ENCODE measurements at places on chromosomes 13 and 19. TPM values are rescaled to one million over a fixed set of nuclear protein-coding genes. Genes with fewer than 3 reads are reported as not detected.
A peak's percentile ranks its signal among the peaks of the same experiment; 100 is the strongest.

GRCh38 chr19:53195265-53195903 lies 2.2 kb upstream of the ZNF665 start:
- peak; percentile 77 for DNase-seq

DNA sequence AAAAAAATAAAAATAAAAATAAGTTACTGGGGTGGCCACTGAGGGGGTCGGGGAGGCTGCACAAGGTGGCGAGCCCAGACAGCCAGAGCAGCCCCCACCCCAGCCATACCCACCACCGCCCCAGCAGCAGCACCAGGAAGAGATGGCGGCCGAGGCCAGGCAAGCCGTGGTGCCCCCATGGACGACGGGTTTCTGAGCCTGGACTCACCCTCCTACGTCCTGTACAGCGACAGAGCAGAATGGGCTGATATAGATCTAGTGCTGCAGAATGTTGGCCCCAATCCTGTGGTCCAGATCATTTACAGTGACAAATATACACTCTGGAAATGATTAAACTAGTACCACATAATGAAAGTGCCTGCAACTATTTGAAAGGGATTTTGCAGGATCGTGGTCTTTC lies 71.6 kb upstream of the ZDHHC20 start:
- DNase-seq, result no peak

Gene CGB3
- not detected for total RNA-seq

Gene ZNF135
- total RNA-seq, result 9.5 TPM

Gene PSG6
- not detected for total RNA-seq

DNA sequence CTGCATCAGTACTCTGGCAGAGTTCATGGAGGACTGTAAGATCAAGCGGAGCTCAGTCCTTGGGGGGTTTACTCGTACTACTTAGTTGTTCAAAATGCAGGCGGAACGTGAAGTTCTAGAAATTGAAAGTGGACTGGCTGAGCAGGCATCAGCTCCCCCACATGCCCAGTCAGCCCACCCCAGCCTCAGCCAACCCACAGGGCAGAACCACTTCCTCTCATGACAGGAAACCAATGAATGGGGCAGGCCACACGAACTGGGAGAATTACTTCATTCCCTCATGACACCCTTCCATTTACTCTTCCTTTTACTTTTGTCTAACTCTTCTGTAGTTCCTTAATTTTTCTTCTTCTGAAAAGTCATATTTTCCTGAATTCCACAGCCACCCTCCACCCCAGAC lies 71.9 kb downstream of the FLT1 start:
- DNase-seq, result no peak

- DNase-seq, result no peak
These were observed 1981.1 kb upstream of the PCDH20 start for GRCh38 chr13:63396746-63397145.

- no peak for DNase-seq
These were observed 72.9 kb downstream of the KDM4B start for GRCh38 chr19:5041913-5042187.

DNA sequence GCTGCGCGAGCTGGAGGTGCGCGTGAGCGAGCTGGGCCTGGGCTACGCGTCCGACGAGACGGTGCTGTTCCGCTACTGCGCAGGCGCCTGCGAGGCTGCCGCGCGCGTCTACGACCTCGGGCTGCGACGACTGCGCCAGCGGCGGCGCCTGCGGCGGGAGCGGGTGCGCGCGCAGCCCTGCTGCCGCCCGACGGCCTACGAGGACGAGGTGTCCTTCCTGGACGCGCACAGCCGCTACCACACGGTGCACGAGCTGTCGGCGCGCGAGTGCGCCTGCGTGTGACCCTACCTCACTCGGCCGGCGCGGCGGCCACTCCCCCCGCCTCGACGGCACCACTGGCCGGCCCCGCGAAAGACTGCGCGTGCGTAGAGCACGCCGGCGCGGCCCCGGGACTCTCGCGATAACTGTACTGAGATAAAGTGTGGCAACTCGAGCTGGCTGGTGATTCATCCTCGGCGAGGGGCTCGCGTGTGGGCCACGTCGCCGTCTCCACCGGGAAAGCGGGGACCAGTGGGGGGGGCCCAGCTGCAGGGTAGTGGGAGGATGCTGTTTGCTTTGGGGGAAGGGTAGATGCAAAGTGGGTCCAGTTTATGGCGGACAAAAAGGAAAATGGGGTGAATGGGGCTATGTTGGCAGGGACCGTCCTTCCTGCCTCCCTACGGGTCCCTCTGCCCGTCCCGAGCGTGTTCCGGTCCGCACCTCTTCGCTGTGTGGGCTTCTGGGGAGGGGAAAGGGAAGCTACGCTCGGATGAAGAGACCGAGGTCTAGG lies 11.4 kb downstream of the FUT6 start:
- peak; percentile 94 for DNase-seq

DNA sequence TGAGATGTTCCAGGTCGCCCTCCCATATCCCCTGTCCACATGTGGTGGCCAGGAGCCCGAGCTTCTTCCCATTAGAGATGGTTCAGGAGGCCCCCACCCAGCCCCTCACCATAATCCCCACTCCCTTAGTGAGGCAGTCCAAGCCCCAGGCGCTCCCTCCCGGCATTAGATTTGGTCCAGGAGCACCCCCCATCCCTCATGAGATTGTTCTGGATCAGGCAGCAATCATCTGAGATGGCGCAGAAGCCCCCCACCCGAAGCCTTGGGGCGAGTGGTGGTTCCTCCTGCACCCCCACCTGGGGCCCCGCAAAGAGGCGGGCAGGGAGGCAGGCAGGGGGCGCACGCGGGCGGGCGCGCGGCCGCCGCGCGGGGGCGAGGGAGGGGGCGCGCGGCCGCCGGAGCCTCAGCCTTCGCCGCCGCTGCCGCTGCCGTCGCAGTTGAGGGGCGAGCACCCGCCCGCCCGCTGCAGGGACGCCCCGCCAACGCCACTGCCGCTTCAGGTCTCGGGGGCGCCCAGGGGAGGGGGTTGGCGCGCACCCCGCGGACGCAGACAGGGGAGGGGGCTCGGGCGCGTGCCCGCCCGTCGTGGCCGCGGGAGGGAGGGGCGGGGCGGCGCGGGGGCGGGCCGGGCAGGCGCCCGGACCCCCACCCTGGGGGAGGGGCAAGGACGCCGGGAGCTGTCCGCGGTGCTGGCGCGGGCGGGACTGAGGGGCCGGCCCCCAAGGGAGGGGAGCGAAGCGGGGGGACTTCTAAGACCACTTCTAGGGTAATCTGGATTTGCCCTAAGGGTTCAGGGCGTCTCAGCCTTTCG lies 46.4 kb upstream of the SHKBP1 start:
- no peak for DNase-seq

GRCh38 chr13:66305961-66306617 lies 924.0 kb downstream of the PCDH9 start:
- DNase-seq, result no peak

Gene GRIN2D
- total RNA-seq, result 1.1 TPM

Gene PEPD
- 26.6 TPM for total RNA-seq

Gene SPRY2
- total RNA-seq, result 22.0 TPM

Gene ZNF98
- 3.7 TPM for total RNA-seq

Gene OR7C2
- not detected for total RNA-seq

Gene MCEMP1
- total RNA-seq, result 0.79 TPM

DNA sequence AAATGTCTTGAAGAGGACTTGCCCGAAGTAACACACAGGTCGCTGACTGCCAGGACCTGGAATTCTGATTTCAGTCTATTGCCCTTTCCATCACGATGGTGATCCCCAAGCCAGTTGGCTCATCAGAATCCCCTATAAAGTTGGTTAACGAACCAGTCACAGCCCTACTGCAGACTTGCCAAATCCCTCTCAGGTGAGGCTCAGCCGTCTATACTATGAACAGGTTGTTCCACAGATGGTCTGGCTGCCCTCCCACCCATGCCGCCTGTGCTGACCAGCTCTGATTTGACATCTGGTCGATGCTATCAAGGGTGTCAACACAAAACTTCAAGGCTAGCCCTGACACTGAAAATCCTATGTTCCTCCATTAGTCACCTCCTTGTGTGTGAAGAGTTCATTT lies 90.0 kb downstream of the RNASEH2B start:
- DNase-seq, result no peak

DNA sequence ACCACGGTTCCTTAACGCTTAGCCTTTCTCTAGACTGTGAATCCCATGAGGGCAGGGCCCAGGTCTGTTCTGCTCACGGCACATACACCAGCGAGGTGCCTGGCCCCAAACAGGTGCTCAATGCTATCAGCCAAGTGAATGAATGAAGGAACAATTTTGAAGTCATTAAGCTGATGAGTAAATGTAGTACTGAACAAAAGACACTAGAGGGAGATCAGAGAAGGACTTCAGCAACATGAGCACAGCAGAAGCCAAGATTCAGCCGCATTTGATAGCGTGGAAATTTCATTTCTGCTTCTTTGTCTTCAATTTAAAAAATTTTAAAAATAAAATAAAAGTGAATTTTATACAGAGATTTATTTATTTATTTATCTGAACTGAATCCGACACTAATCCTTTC lies 20.1 kb upstream of the MYO16 start:
- peak; percentile 35 for DNase-seq

Gene GJB2
- 84.7 TPM for total RNA-seq

Gene SAMD1
- total RNA-seq, result 18.1 TPM

DNA sequence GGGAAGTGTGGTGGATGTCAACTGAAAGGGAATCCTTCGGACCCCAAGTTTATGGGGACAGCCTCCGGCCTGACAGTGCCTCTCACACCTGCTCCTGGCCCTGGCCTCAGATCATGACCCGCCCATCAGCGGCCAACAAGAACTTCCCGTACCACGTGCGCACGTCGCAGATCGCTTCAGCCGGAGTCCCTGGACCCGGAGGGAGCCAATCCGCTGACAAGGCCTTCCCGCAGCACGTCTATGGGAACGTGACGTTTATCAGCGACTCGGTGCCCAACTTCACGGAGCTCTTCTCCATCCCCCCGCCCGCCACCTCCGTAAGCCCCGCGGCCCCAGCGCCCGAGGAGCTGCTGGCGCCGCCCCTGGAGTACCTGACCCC lies 2.0 kb upstream of the MEGF8 start:
- no peak for DNase-seq

- DNase-seq, result no peak
These were observed 14.7 kb downstream of the ZNF787 start for GRCh38 chr19:56106397-56106849.

Gene ERICH4
- not detected for total RNA-seq

Gene VSTM2B
- not detected for total RNA-seq

Gene FLT1
- total RNA-seq, result 22.3 TPM

- no peak for DNase-seq
These were observed 94.6 kb downstream of the ING1 start for GRCh38 chr13:110808138-110808537.

- DNase-seq, result no peak
These were observed 245.5 kb upstream of the TSHZ3 start for GRCh38 chr19:31594701-31595100.

Gene TTC9B
- total RNA-seq, result not detected

- DNase-seq, result no peak
These were observed 29.7 kb downstream of the NAXD start for GRCh38 chr13:110644892-110645521.

Gene FXYD7
- total RNA-seq, result 0.59 TPM

GRCh38 chr19:13530720-13531119 lies 24.4 kb upstream of the CACNA1A start:
- DNase-seq, result no peak

DNA sequence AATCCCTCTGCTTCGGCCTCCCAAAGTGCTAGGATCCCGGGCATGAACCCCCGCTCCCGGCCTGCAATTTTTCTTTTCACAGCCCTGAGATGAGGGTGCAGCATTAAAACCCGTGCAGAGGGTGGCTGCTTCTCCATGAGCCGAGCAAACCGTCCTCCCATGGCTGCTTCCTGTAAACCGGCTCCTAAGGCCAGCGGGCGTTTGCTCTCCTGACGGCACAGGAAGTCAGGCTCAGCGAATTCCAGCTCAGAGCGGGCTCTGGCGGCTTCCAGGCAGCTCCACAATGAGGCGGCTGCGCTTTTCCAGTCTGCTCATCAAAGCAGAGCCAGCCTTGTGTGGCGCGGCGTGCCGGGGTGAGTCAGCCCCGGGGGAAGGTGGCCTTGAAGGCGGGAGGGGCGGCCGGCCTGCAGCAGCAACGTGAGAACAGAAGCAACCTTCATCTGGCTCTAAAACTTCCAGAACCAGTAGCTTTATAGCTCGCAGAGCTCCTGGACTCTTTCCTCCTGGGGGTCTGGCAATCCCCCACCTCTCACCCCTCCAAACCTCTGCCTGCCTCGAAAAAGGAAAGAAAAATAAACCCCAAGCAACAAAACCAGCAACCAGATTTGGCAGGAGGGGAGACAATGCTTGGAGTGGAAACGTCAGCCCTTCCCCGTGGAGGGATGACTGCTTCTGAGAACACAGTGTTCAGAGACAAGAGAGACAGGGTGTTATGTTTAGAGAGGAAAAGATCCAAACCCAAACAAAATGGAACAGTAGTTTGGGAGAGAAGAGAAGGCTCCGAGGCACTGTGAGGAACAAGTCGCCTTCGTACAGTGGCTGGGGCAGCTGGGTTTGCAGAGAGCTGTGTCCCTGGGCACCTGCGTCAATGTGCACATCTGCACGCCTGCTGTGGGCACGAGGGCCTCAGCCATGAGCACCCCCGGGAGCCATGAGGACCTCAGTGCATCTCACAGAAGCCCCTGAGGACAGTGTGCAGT lies 67.8 kb downstream of the GADD45B start:
- DNase-seq, result peak; percentile 92

Gene DCAF15
- 13.5 TPM for total RNA-seq

- peak; percentile 49 for DNase-seq
These were observed 4.6 kb downstream of the POP4 start for GRCh38 chr19:29610574-29611271.

Gene OR10H3
- not detected for total RNA-seq

- no peak for DNase-seq
These were observed 294.0 kb upstream of the MIR17HG start for GRCh38 chr13:91053318-91054065.

- DNase-seq, result no peak
These were observed 2.3 kb upstream of the MAP2K7 start for GRCh38 chr19:7901337-7901736.

DNA sequence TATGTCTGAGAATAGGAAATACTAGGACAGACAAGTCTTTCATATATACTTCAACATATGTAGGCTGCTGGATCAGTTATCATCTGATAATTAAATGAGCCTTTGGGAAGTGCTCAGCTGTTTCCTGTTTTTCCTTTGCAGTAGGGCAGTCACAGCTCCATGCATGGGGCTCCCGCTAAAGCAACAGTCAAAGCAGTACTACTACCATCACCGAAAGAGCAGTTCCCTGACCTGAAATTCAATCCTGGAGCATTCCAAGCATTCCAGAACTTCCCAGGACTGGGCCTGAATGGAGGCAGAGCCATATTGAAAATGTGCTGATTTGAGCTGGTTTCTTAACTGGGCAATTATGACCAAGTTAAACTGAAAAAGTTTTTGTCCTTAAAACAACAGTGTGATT lies 20.5 kb downstream of the MICU2 start:
- DNase-seq, result peak; percentile 10

Gene CDX2
- not detected for total RNA-seq

GRCh38 chr19:10752237-10752912 lies 34.5 kb downstream of the DNM2 start:
- DNase-seq, result no peak

- no peak for DNase-seq
These were observed 1.5 kb downstream of the MUC16 start for GRCh38 chr19:9008667-9009066.

DNA sequence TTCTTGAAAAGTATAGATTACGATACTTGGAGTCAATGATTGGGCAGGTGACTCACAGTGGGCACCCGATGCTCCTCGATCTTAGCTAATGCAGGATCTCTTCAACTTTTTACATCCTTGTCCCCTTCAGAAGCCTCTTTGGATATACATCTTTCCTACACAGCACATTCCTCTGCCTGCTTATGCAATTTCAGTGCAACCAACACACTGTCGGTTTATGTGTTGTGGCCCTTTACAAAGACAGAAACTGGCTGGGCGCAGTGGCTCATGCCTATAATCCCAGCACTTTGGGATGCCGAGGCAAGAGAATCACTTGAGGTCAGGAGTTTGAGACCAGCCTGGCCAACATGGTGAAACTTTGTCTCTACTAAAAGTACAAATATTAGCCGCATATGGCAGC lies 2.6 kb downstream of the GPR42 start:
- DNase-seq, result no peak

Gene LGALS14
- not detected for total RNA-seq

Measured in skin of body (tissue), 3 donors.